ENCODE measurements at places on chromosomes 7 and 10. TPM values are rescaled to one million over a fixed set of nuclear protein-coding genes. Genes with fewer than 3 reads are reported as not detected.

GRCh38 chr10:89985446-89985845, 284.1 kb downstream of the KIF20B start:
- ATAC-seq, result no peak

The CCDC172 gene
- total RNA-seq, result not detected

The VWA2 gene
- 0.13 TPM for total RNA-seq

- ATAC-seq, result peak; percentile 76
These were observed 287.1 kb upstream of the C7orf33 start for GRCh38 chr7:148303295-148304082.

GRCh38 chr7:22563032-22563501, 63.1 kb upstream of the STEAP1B start:
- ATAC-seq, result no peak
